ENCODE measurements at places on chromosomes 16 and 17. TPM values are rescaled to one million over a fixed set of nuclear protein-coding genes. Genes with fewer than 3 reads are reported as not detected.
A peak's percentile ranks its signal among the peaks of the same experiment; 100 is the strongest.

Gene NRN1L
- 0.42 TPM for polyA plus RNA-seq

- peak; percentile 41 for DNase-seq
Observed at GRCh38 chr16:88703486-88704309, 2.5 kb downstream of the RNF166 start.

DNA sequence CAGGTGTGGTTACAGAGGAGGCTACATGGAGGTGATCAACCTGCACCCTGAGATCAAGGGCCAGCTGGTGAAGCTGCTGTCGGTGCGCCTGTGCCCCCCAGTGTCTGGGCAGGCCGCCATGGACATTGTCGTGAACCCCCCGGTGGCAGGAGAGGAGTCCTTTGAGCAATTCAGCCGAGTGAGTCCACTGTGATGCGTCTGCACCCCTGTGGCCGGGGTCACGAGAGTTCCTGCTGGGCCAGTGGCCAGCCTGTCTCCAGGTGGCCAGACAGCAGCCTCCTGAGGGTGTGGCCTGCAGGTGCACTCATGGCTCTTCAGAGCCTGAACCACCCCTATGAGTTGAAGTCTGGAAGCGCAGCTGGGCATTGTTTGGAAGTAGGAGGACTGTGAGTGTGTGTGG, 38.1 kb downstream of the GPT2 start:
- no peak for DNase-seq

DNA sequence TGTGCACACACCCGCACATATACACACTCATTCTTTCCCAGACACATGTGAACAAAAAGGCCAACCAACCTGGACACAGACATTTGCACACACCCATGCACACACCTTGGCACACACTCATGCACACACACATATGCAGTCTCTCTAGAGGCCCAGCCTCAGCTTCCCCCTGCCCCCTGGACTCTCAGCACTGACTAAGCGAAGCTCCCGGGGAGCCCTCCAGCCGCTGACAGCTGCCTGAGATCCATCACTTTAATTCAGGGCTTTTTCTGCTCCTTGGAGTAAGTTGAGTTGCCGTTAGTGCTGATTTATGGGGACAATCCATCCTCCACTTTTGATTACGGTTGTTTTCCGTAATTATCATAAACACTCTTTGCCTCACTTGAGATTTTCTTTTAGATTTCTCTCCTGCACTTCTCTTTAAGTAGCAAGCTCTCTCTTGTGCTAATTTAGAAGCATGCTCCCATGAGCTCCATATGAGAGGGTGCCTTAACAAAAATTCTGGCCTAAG, 158.6 kb upstream of the CDC42EP4 start:
- no peak for DNase-seq

DNA sequence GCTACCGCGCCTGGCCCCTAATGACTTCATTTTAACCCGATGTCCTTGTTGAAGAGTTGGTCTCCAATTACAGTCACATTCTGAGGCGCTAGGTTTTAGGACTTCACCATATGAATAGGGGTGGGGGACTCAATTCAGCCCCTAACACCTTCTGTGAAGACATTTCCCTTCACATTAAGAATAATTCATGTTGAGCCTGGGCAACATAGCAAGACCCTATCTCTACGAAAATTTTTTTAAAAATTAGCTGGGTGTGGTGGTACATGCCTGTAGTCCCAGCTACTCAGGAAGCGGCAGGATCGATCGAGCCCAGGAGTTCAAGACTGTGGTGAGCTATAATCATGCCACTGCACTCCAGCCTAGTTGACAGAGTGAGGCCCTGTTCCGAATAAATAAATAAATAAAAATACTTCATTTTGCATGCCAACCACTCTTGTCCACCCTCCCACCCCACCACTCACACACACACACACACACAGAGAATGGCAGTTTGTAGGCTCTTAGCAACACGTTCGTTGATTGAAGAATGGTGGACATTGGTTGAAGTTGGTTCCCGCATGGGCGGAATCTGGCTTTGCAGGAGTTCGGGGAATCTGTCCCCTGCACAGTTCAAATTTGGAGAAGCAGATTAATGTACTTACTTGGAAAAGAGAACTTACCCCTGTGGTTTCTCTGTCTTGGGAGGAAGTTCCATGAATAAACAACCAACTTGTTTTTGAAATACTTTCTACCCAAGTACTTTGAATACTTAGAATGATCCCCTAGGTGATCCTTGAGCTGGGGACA, 27.8 kb upstream of the TVP23A start:
- no peak for DNase-seq

GRCh38 chr17:8371786-8372185, 4.7 kb downstream of the KRABD2 start:
- no peak for DNase-seq

DNA sequence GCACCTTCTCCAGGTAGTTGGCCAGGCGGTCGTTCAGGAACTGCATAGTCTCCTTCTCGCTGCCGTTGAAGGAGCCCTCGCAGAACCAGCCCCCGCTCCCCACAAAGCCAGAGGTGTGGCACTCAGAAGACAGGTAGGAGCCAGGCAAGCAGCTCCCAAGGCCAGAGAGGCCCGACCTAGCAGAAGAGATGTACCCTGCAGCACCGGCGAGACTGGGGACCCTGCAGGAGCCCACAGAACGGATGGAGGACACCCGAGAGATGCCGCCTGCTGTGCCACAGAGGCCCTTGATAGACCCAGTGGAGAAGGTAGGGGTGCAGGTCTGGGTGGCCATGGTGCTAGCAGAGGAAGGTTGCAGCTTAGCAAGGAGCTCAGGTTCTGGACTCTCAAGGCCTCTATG, at the start of gene KRT36:
TSS of gene KRT36 (minus strand) at position 380 of the 400 bp plus-strand sequence. CDS start at position 334, 46 bp downstream.
- no peak for DNase-seq

- DNase-seq = no peak
Observed at GRCh38 chr17:80877729-80878303, 113.8 kb upstream of the CHMP6 start.

Gene RUNDC3A
- 1.7 TPM for polyA plus RNA-seq

Gene SNX20
- polyA plus RNA-seq = 1.1 TPM

Gene MAF
- 34.4 TPM for polyA plus RNA-seq

DNA sequence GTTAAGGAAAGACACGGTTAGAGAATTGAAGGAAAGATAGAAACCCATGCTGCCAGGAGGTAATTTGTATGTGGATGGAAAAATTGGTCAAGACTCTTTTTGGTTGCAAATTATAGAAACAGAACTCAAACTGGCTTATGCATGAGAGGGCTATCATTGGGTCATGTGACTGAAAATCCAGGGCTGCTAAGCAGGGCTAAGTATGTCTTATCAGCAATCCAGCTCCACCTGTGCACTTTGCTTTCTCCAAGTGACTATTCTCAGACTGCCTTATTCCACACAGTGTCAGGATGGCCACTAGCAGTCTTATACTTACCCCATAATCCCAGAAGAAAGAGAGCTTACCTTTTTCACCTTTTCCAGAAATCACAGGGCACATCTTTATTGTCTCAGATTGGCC, 113.5 kb downstream of the CBLN1 start:
- no peak for DNase-seq

- DNase-seq = peak; percentile 65
Observed at GRCh38 chr17:68172461-68172954, 75.3 kb upstream of the AMZ2 start.

- no peak for DNase-seq
Observed at GRCh38 chr16:56324406-56324805, 100.9 kb downstream of the AMFR start.

Gene HAP1
- not detected for polyA plus RNA-seq

Gene EPN3
- 1.4 TPM for polyA plus RNA-seq

Gene CCL3
- polyA plus RNA-seq = 8.0 TPM

Gene TMC8
- 1.9 TPM for polyA plus RNA-seq
